ENCODE measurements at places on chromosomes 4 and X. TPM values are rescaled to one million over a fixed set of nuclear protein-coding genes. Genes with fewer than 3 reads are reported as not detected.

GRCh38 chr4:71186566-71187403 lies 152.0 kb upstream of the SLC4A4 start:
- no peak for DNase-seq

DNA sequence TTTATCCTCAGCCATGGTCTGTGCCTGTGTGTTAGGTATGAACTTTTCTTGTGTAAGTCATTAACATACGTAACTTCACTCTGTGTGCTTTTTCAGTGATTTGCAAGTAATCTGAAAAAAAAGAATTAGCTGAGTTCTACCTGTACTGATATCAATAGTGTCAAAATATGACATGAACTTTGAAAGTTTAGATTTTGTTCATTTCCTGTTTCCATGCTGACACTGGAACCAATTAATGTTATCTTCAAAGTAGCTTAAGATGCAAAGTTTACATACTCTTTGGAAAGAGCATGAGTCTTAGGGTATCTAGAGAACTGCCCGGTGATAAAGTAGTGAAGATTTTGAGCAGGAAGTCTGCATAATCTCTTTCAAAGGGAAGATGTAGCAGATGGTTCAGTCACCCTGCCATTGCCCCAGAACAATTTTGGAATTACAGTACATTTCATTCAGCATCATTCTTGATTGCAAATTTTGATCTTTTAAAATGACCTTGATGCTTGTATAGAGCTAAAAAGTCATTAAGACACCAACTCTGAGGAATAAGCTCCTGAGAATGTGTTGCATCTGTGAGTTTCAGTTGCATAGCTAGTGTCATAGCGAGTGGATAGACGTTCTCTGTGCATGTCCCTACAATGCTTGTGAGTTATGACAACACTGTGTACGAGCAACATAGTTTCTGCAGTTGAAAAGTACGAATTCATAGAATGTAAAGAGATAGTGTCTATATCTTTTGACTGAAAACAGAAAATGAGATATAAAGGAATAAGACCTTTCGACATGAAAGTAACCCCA lies 130.5 kb downstream of the PTTG2 start:
- no peak for DNase-seq

DNA sequence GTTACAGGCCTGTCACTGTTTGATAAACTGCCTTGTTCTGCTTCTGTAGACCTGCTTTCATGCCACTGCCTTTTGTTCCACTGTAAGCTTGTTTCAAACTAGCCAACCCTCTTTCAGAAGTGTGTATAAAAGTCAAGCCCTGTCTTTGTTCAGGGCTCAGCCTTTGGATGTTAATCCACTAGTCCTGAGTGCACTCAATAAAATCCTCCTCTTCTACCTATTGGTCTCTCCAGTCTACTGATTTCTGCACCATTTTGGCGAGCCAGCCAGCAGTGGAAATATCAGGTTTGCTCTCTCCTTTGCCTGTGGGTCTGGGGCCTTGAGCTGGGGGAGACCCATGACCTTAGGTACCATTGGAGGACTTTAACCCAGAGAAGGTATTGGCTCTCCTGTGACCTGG lies 901.6 kb upstream of the NDST4 start:
- DNase-seq: no peak

SMR3B gene
- polyA plus RNA-seq: not detected

TLR10 gene
- polyA plus RNA-seq: not detected

USP11 gene
- polyA plus RNA-seq: 39.9 TPM
